ENCODE measurements at places on chromosomes 6 and 20.
A peak's percentile ranks its signal among the peaks of the same experiment; 100 is the strongest.

DNA sequence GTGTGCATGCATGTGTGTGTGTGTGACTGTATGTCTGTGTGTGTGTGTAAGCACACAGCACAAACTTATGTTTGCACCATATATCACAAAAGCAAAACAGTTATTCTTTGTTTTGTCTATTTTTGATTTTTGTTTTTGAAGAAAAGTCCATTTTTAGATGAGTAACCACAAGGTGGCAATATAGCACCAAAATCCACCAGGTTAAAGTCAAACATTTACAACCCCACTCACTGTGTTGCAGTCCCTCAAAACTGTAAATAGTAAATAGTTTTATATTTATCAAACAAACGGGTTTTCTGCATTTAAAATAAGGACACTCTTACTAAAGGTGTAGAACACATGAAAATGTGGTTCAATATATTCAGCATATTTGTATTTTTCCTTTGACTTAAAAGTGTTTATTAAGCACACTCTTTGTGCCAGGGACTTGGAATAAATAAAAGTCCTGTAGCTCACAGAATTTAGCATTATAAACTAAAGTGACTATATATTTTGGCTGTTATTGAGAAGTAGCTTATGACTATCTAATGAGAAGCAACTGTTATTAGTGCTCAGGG is 118.5 kb downstream of the GFRAL start:
- peak; percentile 57 for DNase-seq

DNA sequence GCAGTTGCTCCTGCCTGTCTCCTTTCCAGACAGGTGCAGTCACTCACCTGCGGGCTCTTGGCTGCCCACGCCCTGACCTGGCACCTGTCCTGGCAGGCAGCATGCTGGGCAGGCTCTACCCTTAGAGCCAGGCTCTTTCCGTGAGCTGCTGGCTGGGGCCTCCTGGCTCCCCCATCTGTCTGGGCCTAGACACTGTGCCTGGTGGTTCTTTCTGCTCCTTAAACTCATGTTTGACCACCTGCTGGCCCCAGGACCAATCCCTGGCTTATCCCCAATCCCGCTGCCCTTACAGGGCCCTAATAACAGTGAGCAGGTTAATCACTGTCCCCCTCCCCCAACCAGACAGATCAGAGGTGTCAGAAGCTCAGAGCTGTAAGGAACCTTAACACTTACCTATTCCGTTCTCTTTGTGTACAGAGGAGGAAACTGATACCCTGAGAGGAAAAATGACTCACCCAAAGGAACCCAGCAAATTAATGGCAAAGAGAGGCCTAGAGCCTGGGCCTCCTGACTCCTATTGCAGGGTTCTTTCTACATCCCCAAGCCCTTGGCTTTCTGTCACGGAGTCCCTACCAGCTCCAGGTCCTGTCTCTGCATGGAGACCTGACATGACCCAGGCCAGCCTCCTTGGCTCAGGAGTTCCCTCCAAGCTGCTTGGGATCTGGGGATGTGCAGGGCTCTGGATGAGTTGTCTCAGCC is 54.7 kb downstream of the RAB44 start:
- DNase-seq, result no peak

DNA sequence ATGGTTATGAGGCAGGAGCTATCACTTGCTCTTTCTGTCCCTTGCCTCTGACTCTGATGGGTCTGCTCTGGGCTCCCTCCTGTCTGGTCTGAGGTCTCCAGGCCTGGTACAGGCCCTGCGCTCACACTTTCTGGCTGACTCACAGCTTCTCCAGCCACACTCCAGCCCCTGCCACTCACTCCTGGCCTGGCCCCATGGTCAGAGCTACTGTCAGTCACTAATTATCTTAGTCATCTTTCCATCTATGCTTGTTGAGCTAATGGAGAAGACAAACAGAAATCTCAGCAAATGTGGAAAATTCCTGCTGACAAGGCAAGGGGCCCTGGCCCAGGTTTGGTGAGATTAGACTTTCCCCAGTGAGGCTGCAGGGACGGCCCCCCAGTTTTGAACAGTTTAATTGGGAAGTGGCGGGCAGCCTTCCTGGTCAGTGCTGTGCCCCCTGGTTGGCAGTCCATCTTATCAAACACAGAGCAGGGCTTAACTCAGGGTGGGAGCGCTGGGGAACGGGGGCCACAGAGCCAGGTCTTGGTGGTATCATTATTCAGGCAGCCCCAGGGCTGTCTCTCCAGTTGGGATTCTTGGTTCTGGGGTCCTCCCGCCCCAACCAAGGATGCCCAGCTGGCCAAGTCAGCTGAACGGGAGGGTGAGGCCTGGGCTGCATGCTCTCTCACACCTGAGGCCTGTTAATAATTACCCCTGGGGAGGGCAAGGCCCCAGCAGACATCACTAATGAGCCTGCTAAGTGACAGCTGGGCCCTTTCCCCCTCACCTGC is 63.4 kb downstream of the VEGFA start:
- DNase-seq, result no peak

DNA sequence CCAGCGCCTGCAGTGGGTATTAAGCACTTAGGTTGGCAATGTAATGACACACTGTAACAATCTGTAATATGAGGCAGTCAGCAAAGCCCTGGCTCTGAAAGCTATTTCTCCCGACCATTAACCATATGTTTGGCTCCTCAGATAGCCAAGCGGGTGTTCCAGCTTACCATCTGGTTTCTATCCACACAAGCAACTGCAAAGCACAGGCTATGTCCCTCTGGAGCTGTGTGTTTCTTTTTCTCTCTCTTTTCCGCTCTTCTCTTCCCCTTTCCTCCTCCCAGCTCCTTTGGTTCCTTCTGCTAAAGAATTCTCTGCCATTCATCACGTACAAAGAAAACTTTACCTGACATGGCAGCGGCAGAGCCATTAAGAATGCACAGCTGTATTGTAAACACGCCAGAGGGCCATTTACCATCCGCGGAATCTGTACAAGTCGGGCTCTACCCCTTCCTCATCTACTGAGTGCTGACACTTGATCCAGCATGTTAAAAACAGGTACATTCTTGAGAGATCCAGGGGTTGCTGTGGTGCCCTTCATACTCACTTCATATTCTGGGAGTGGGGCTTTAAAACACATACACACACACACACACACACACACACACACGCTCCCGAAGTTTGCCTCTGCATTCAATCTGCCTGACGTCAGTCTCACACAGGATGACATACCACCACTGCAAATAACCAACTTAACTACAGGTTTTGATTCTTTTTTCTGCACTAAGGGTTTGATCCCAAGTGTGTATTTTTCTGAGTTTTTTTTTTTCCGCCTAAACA is 77.2 kb downstream of the BACH2 start:
- DNase-seq, result no peak

GRCh38 chr6:53728570-53729194 is 63.1 kb upstream of the KLHL31 start:
- peak; percentile 83 for DNase-seq

DNA sequence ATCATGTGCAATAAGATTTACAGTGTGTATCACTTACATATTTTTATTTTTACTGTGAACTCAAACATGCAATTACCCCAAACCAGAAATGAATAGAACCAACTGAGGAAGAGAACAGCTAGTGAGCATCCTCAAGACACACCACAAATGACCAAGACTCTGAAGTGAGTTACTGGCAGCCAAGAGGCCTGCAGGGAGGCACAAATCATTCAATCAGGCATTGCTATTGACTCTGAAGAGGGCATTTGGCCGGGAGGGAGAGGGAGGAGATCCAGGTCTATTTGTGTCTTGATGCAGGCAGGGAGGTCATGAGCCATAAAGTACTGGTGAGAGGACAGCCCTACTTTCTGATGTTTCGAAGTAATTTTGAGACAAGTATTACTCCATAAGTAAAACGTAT is 257.7 kb downstream of the BCKDHB start:
- DNase-seq, result no peak

DNA sequence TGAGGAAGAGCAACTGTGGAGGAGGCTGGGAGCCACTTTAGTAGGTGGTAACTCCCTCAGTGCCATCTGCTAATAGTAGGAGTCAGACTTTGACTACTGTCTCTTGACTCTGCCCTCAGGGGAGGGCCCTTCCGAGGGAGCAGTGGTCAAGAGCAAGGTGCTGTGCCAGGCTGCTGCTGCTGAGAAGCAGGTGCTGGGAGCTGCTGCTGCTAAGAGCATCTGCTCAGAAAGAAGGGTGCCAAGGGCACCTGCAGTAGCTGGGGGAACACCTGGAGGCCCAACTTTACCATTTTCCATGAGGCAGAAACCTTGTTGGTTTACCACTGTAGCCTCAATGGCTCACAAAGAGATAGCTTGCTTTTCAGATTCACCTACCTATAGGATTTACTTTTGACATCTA is 18.5 kb downstream of the GGTLC1 start:
- no peak for DNase-seq

DNA sequence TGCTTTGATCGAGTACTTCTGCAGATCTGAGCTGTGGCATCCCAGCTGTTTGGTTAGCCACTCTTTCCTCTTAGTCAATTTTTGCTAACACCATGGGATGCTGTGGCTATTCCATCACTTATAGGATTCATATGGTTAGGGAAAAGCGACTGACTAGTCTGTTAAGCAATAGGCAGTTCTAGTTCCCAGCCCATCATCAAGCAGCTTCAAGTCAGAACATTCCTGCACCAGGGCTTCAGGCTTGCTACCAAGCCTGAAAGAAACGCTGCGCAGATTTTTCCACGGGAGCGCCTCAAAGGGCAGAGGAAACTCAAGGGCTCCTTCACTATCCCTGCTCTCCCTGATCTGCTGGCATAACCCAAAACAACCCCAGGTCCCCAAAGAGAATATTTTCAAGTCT is 159.8 kb upstream of the SUPT3H start:
- no peak for DNase-seq

DNA sequence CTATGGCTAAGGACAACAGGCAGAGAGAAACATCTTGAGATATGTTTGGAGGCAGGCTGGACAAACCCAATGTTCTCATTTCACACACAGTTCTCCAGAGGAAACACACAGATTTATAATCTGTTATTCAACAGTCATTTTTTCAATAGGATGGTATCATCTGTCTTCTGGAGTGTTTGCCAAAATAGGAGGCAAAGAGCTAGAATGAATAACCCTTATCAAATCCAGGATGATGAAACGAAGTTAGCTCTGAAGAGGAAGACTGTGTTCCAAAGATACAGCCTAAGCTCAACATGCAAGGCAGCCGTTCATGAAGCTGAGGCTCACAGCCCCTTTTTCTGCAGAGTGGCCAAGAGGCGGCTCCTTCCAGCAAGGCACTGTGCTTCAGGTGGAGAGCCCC is 70.8 kb downstream of the PPP1R3G start:
- no peak for DNase-seq

DNA sequence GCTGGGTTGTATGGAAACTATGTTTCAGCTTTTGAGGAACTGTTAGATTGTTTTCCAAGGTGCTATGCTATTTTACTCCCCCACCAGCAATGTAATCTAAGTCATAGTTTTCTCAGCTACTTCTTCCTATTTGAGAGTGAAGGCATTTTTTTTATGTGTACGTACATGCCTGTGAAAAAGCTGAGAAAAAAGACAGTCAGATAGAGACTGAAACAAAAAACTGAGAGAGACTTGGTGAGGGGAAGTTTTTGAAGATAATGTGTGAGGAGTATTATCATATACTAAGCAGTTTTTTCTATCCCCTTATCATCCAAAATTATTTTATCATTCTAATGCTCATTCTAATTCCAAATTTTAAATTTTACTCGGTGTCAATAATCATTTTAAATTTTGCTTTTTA is 780.0 kb downstream of the BCKDHB start:
- DNase-seq, result no peak

DNA sequence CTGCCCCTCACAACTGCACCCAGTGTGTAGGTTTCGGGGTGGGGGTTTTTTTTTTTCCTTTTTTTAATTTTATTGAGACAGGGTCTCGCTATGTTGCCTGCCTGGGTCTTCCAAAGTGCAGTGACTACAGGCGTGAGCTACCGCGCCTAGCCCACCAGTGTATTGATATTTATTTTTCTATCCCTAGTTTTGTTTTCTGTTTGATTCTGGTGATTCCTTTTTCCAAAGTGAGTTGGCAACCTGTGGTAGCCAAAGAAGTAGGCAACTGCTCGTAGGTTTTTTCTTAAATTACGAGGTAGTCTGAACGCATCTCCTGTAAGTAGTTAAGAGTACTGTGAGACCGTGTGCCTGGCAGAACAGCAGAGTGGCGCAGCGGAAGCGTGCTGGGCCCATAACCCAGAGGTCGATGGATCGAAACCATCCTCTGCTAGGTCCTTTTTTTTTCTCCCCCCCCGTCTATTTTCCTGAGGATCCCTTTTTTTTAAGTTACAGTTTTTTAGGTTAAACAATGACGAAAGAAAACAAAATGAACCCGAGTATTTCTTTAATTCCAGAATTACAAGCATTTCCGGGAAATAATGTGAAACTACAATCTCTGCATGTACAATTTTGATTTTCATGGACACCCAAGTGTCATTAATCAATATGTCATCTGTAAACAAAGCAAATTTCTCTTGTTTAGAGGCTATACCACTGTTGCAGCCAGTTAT is 78.7 kb upstream of the BTN3A2 start:
- DNase-seq, result peak; percentile 57

DNA sequence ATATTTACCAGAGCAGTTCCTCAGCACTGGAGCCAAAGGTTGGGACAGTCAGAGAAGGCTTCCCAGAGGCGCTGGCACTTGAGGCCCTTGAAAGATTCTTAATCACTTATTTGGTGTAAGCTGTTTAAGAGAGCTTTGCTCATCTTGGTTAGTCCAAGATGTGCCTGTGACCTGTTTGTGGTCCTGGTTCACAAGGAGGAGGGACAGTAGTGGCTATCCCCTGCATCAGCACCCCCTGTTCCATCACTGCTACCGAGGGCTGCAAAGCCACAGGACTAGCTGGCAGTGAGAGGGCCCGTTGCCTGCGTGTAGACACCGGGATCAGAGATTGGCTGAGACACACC is 35.7 kb downstream of the VEGFA start:
- DNase-seq, result no peak

DNA sequence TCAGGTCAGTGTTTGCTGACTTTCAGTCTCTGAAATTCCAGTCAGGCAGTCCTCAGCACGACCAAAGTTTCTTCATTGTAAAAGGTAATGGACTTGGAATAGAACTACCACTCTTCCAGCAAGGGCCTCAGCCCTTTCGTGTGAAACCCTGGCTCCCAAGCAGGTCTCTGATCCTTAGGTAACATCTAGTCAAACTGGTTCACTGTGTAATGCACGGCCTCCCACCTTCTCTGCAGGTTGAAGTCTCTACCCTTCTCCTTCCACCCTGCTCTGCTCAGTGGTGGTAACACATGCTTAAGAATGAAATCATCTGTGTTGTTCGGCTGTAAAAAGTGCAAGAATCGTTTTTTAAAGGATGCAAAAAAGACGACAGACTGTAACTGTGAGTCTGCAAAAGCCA is 287.2 kb upstream of the POU3F2 start:
- DNase-seq, result no peak

DNA sequence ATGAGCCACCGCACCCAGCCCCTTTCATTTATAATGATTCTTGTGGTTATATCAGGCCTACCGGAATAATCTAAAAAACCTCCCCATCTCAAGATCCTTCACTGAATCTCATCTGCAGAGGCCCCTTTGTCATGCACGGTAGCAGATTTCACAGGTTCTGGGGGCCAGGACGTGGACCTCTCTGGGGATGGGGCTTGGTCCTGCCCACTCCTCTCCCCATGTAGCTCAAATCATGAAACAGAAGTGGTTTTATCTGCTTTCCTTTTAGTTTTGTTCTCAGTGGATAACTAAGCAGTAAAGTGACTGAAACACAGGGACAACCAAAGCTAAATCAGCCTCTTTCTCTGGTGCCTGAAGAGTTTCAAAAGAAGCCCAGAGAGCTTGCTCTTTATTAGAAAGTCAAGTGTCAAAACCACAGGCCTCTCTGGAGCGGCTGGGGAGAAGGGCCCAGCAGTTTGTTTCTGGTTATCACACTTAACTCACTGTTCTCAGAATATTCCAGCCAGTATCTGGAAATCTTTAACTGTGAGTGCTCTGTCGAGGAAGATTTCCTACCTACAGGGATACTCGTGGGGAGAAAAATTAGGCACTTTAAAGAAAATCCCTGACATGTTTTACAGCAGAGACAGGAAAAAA is 60.6 kb upstream of the FAM184A start:
- no peak for DNase-seq
